Small intestine (tissue), 16 donors: ENCODE measurements at places on chromosomes 13 and 19.

GRCh38 chr13:33235078-33235477 is 50.5 kb downstream of the STARD13 start:
- no peak for DNase-seq

DNA sequence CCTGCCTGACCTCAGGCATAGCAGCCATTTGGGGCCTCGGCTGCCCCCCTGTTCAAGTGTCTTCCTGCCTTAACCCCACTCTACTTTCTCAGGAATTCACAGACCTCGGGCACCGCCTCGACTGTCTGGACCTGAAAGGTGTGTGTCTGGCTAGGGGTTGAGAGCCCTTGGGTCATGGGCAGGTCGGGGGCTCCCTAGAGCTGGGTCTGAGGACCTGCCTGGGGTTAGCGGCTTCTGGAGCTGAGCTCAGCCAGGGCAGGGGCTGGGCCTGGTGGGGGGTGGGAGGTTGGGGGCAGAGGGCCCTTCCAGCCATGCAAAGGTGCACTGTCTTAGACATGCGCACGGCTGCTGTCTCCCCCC is 20.7 kb downstream of the NKPD1 start:
- no peak for DNase-seq

DNA sequence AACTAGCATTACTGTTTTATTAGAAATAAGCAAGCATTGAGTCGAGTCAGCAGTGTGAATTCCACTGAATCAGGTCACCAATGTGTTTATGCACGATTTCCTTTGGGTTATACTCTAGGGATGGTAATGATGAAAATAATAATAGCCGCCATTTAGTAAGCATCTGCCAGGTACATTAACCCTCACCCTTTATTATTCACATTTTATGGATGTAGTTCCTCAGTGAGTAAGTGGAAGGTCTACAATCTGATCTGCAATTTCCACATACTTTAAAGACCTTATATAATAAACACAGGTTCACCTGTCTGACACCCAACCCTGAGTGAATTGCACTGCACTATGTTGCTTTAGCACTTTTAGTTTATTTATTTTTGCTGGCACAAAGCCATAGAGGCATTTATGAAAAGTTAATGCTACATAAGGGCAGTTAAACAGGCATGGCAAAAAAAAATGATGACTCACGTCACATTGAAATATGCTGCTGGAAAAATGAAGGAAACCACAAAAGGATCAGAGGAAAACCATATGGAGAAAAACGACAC is 122.4 kb downstream of the TRPC4 start:
- DNase-seq = no peak

DNA sequence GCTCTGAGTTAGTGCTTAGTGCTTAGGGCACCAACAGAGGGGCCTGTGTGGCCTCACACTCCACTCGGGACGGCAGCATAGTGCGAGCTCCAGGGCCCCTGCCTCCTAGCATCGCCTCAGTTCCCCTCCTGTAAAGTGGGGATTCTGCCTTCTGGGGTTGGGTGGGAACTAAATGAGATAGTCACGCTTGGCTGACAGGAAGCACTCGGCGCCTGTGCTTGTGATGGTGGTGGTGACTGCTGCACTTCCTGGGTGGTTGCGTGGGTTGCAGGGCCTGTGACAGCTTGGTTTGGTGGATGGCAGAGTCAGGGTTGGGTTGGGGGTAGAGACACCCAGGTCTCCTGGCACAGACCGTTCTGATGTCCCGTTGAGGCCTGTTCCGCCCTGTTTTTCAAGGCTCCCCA is 7.7 kb downstream of the PLEKHF1 start:
- DNase-seq = peak; percentile 68

GRCh38 chr13:34942732-34943435 is 814 bp downstream of the NBEA start:
- DNase-seq = peak; percentile 44

DNA sequence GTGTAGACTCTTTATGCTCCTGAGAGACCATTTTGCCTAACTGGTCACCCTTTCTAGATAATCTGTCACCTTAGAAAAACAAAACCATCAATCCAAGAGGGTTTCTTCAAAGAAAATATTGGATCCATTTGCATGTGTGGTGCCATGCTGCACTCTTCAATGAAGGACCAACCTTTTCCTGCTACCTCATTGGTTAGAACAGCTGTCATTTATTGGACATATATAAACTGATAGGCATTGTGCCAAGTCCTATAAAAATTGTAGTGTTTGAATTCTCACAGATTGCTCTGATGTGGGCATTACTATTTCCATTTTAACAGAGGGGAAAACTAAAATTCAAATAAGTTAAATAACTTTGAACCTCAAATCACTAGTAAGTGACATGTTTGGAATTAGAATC is 333.2 kb downstream of the MYO16 start:
- DNase-seq = peak; percentile 11

DNA sequence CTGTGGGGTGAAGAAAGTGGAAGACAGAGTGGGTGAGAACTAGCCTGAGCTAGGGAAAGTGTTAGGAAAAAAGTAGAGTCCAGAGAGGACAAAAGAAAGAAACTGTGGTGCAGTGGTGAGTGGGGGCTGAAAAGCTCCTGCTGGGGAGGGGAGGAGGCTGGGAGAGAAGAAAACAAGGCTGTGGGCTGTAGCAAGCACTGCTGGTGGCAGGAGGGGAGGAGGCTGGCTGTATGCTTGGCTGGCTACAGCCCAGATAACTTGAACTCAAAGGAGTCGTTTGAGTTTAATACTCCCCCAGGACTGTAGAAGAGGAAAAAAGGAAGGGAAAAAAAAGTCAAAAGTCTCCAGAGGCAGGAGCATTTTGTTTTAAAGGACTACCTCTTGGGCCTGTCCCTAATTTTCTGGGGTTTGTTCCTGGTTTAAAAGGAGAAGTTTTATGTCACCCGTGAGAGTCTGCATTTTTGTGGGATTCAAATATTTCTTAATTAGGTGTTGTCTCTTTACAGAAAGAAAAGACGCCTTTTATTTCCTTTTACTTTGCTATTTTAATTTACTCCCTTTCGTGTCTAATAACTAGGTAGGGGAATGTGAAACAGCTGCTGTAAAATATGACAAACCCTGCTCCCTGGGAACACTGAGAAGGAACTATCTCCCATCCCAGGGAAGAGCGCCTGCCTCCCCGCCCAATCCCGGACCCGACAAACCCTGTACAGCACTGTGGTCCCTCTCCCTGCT is 21.7 kb downstream of the ZIC5 start:
- DNase-seq = no peak

- DNase-seq = peak; percentile 41
These were observed 46.6 kb upstream of the SLC15A1 start for GRCh38 chr13:98798849-98799645.

GRCh38 chr19:1474011-1474764 is 4.8 kb downstream of the C19orf25 start:
- no peak for DNase-seq

- DNase-seq = no peak
These were observed 67.1 kb downstream of the LRCH1 start for GRCh38 chr13:46620029-46620428.

GRCh38 chr13:23847497-23847896 is 41.7 kb downstream of the MIPEP start:
- no peak for DNase-seq

GRCh38 chr13:108968566-108968965 is 339.2 kb downstream of the MYO16 start:
- DNase-seq = no peak

DNA sequence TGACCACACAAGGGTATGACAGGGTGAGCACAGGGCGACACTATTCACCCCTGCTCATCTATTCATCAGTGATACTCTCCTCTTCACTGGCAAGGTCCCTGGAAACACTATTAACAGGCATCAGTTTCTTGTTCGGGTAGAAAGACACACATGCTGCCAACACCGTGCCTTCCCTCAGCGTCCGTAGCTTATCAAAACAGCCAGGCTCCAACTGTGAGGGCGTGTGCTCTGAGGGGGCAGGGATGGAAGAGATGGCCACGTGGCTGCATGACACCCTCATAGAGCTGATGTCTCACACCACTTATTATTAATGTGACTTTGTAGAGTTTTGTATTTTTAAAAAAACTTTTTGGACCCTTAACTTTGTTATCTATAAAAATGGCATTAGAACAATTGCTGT is 160.3 kb downstream of the ITGBL1 start:
- no peak for DNase-seq

DNA sequence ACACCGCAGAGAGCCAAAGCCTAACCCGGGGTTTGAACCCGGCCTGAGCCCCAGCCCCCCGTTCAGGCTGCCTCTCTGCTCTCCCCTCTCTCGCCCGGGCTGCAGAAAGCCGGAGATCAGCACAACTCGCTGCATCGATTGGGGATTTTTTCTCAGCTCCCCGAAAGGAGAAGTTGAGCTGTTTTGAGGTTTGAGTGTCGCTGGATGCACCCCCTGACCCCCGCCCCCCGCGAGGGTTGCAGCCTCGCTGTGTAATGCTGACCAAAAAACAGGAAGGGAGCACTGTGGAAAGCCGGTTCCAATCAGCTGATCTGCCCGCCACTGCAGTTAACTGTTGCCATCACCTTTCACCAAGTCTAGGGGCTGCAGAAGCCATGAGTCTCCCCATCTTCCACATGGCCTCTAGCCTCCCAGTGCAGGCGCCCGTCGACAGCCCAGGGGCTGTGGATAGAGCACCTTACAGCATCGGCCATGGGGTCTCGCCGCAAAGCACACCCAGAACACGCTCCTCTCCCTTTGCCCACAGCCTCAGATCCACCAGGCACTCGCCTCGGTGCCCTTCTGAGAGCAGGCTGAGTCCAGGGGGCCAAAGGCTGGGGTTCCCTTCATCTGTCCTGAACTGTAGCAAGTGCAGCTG is 34.5 kb downstream of the MYO9B start:
- no peak for DNase-seq

- DNase-seq = no peak
These were observed 1414.6 kb downstream of the SLITRK1 start for GRCh38 chr13:82467626-82468025.

- DNase-seq = no peak
These were observed 2676.6 kb downstream of the PCDH9 start for GRCh38 chr13:64553411-64554129.

DNA sequence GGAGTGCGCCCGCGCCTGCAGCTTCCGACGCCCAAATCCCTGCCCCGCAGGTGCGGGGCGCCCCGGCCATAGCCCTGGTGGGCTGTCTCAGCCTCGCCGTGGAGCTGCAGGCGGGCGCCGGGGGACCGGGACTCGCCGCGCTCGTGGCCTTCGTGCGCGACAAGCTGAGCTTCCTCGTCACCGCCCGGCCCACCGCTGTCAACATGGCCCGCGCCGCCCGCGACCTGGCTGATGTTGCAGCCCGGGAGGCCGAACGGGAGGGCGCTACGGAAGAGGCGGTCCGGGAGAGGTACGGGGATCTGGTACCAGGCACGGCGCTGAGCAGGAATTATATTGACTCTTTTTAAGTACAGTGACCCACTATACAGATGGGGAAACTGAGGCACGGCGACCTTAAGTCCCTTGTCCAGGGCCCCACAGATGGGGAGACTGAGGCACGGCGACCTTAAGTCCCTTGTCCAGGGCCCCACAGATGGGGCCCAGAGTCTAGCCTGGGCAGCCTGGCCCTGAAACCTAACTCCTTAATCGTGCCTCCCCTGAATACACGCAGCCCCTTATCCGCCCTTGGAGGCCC is 586 bp downstream of the MRI1 start:
- DNase-seq = peak; percentile 17

GRCh38 chr13:67133476-67133875 is 96.7 kb downstream of the PCDH9 start:
- no peak for DNase-seq

GRCh38 chr19:33064458-33064791 is 263 bp downstream of the RHPN2 start:
- no peak for DNase-seq
